T-helper 17 cell (primary cell): ENCODE measurements at places on chromosomes 5 and 9.

GRCh38 chr5:176810687-176811501 is 535 bp downstream of the UNC5A start:
- no peak for DNase-seq

- no peak for DNase-seq
Observed at GRCh38 chr9:109150925-109151545, 16.0 kb downstream of the FRRS1L start.

DNA sequence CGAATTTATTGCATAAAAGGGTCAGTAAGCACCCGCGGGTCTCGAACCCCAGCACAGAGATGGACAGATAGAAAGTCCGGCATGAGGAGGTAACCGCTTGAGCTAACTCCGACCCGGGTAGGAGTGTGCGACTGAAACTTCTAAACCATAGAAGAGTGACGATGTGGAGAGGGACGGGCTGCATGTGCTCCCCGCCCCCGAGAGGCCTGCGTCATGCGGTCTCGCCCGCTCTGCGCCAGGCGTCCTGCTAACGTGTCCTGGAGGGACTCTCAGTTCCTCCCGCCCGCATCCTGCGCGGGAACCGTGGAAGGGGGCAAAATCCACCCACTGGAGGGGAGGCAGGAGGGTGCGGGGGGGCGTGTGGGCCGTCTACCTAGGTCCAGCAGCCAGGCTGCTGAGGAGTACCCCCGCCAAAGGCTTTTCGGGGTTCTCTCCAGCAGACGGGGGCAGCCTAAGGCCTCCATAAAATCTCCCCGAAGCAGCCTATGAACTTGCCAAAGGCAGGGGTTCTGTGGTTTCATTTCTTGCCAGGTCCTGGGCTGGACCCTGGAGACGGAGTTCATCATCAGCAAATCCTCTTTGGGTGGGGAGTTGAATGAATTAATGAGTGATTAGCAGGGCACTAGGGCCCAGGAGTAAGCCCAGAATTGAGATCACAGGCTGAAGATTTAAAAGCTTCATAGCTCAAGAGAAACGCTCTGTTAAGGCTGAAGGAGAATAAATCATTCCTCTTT is 51.9 kb downstream of the TGFBI start:
- DNase-seq = peak; percentile 44

DNA sequence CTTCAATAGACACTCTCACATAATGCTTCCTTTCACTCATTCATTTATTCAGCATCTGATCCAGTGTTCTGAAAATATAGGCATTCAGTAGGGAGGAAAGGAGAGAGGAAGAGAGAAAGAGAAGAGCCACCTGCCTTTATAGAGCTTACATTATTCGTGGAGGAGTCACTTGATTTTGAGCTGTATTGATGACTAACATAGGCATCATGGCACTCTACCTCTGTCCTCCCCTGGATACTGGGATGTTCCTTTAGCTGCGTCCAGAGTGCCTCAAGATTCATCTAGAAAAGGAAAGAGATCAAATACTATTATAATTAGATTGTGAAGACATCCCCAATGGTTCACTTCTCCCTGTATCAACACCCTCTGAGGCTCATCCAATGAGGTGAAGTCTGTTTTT is 345.1 kb downstream of the SPATA31D1 start:
- no peak for DNase-seq

- no peak for DNase-seq
Observed at GRCh38 chr5:11261241-11261640, 500.2 kb upstream of the DAP start.

- no peak for DNase-seq
Observed at GRCh38 chr9:113350107-113350661, 843 bp downstream of the BSPRY start.

GRCh38 chr5:74009502-74009901 is 383.5 kb downstream of the ARHGEF28 start:
- no peak for DNase-seq

DNA sequence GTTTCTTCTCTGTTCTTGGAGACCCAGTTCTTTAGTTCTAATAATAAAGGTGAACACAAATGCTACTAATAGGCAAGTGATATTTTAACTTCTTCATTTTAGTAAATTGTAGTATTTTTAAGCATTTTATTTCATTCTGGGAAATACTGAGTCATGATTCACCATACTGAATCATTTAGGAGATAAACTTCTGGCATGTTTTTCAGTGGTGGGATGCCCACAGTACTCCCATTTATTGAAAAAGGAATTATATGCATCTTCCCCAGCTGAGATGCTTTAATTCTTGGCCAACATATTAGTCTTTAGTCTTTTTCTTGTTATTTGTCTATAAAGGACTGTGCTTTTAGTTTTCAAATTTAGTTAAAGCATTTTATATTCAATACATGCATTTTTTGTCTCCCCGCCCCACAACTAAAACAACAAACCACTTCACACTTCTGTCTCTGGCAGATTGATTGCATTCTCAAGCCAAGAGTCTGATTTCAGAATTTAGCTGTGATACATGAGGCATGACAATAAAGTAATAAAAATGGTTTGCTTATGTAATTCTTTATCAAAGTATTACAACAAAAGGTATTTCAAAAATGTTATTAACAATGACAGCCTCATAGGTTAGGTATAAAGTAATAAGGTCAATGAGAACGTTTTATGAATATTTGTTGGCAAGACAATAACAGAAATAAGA is 125.2 kb upstream of the CDH18 start:
- DNase-seq = no peak

- DNase-seq = no peak
Observed at GRCh38 chr5:65098393-65098792, 329.7 kb downstream of the CWC27 start.

DNA sequence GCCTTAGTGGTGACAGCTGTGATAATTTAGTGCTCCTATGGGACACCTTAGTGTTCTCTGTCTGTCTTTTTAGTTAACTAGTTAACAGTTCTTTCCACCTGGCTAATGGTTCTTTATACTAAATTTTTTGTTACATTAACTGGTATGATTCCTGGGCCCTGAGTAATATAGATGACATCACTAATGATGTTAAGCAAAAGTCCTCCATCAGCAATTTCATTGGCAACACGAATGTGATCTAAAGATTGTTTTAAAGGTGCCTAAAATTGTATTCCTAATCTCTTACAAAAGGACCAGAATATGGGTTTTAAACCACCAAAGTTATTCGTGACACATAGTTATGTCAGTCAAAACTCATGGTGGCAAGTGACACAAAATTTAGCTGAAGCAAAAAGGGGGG is 235.3 kb downstream of the TENT4A start:
- DNase-seq = no peak

DNA sequence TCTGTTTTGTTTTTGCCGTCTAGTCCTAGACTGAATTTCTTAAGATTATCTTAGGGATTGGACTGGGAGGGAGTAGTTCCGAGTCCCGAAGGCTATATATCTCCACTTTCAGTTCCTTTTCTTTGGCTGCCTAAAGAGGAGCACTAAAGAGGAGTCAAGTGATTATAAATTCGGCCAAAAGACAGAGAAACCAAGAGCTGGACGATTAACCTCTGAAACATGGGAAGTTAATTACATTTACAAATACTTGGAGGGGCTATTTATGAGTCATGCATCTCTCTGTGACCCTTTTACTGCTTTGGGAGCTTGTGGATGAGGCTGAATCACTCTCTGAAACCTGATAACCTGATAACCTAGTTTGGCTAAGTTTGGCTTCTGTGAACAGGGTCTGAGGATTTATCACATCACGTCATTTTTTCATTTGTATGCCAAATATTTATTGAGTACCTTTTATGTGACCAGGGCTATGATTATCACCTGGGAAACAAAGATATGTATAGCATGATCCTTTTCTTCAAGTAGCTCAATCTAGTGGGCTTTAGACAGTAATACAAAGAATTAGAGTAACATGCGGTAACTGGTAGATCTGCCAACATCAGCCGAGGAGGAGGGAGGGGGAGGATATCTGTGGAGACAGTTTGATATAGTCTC is 180.9 kb downstream of the CD180 start:
- no peak for DNase-seq

DNA sequence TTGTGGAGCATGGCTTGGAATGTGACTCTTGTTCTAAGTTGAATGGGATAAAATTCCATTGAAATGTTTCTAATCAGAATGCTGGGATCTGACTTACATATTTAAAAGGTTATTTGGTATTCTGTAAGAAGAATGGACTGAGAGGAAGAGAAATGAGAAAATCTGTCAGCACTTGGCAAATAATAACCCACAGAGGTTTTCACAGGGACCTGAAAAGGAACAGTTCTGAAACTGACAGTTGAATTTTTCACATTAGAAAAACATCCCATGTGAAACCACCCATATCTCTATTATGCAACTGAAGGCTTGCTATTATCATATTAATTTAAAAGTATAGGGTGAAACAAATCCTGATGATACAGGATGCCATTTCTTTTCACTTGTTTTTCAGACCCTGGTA is 302.7 kb downstream of the EPB41L4A start:
- no peak for DNase-seq

- DNase-seq = no peak
Observed at GRCh38 chr9:113738496-113738892, 137.6 kb upstream of the ZNF618 start.

- DNase-seq = no peak
Observed at GRCh38 chr5:92471861-92472260, 1088.7 kb upstream of the ARRDC3 start.

DNA sequence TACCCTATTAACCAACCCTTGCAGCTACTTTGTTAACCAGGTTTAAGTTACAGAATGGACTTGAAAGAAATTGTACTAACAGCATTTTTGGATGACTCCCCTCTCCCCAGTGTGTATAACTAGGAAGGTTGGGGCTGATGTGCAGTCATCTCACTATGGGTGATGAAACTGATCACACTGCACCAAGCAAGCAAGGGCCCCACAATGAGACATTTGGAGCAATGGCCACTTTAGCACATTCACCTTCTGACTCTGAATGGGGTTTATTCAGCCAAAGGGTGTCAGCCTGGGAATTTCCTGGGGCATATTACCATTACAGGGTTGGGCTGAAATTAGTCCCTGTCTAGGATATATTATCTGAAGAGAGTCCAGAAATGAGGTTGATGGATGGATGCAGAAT is 18.7 kb upstream of the CYFIP2 start:
- DNase-seq = no peak

- no peak for DNase-seq
Observed at GRCh38 chr5:14364096-14364495, 217.5 kb upstream of the OTULINL start.

- DNase-seq = no peak
Observed at GRCh38 chr9:636931-637591, 204.4 kb upstream of the DMRT1 start.

- DNase-seq = no peak
Observed at GRCh38 chr5:55768279-55768678, 30.4 kb downstream of the DDX4 start.

DNA sequence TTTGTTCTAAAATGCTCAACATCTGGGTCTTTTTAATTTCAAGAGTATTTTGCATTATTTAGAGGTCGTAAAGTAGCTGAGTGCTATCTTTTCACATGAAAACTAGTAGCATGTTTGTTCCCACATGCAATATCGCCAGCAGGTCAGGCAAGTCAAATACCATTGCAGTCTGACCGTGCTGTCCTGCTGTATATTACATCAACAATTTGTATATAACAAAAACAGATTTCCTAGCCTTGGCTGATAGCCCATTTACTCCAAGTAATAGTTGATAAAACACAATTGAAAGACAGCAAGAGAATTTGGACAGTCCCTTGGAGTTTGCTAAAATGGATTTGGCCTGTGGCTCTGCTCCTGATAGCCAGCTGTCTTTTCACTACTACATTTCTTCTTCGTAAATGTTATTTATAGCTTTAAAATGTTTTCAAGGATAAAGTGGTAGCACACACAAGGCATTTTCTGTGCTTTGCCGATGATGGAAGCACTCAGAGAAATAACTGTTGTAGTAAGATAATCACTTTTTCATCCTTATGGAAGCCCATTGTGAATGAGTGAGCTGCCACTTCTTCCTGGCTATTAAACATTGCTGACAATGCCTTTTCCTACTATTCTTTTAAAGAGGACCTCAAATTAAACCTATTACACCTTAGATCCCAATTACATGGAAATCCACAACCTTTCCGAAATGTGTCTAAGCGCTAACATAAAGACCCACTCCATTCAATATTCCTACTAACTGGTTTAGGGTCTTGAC is 992.1 kb downstream of the MAT2B start:
- DNase-seq = no peak
